ENCODE measurements at places on chromosomes 1 and 21. TPM values are rescaled to one million over a fixed set of nuclear protein-coding genes. Genes with fewer than 3 reads are reported as not detected.

The AIRE gene
- total RNA-seq, result not detected

The FOXD2 gene
- total RNA-seq, result under 0.01 TPM

The C1orf115 gene
- total RNA-seq, result 9.4 TPM

The FCAMR gene
- not detected for total RNA-seq

The PCSK9 gene
- 3.1 TPM for total RNA-seq

The NT5C1A gene
- 11.0 TPM for total RNA-seq
